ENCODE measurements at places on chromosomes 4 and X.

GRCh38 chr4:52836678-52837077 lies 25.4 kb upstream of the RASL11B start:
- DNase-seq, result no peak

GRCh38 chr4:145663194-145663593 lies 16.8 kb upstream of the C4orf51 start:
- no peak for DNase-seq

DNA sequence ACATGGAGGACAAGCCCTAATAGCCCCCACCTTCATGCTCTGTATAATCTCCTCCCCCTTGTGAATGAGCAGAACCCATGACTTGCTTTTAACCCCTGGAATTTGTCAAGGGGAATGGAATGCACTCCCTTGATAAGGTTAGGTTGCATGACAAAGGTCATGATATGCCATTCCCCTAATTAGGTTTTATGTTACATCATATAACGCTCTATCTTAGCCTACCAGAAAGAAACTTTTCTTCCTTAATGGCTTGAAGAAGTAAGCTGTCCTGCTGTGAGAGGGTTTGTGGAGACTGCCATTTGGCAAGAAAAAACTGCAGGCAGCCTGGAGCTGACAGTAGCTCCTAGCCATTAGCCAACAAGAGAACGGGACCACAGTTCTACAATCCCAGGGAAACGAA lies 399.8 kb upstream of the MAD2L1 start:
- DNase-seq, result no peak

DNA sequence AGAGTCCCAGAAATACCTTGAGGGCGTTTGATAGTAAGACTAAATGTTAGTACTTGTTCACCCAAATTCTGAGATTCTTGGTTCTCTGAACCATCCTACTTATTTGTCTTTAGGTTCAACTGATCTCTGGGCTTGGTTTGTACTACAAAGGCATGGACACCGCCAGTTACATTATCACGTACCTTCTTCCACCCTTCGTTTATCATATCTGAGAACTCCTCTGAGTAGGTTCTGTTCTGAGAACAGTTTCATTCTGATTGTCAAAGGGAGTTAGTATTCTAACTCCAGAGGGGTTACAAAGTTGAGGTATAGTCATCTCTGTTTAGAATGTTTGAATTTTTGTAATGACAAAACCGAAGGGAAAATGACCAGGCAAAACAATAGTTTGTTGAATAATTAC lies 19.3 kb downstream of the ZFX start:
- DNase-seq, result no peak

- no peak for DNase-seq
These were observed 1044.2 kb upstream of the FTHL17 start for GRCh38 chrX:32116047-32116446.

DNA sequence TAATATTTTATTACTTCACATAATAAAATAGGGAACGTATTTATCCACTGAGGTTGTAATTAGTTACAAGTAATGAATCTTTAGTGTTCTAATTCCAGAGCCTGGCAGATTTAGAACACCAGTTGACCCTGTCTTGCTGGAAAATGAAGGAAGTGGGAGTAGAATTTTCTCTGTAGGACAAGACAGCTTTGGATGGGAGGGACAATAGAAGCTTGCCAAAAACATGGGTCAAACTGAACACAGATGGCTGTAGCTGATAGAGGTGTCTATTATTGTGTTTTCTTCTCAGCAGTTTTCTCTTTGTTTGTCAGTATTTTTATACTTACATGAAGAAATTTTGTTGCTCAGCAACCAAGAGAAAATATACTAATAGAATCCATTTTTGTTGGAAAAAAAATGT lies 20.2 kb downstream of the FAT4 start:
- DNase-seq, result no peak

DNA sequence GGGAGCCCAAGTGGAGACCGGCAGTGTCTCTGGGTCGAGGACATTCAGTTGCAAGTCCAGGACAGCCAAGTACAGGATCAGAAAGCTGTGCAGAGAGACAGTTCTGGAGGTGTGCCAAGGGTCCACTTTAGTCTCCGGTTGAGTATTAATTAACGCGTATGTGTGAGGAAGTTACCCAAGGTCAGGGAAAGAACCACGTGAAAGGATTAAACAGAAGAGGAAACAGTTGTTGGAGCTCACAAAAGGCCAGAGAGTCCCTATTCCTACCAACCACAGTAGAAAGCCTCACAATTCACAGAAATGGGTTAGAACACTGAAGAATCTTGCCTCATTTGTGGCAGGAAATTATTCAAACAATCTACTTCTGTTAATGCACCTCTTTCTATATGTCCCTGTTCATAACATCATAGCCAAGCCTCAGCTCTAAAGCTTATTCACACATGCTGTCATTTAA lies 17.9 kb upstream of the NSUN7 start:
- DNase-seq, result peak; percentile 45

GRCh38 chr4:107388736-107389274 lies 331.2 kb downstream of the PAPSS1 start:
- no peak for DNase-seq

DNA sequence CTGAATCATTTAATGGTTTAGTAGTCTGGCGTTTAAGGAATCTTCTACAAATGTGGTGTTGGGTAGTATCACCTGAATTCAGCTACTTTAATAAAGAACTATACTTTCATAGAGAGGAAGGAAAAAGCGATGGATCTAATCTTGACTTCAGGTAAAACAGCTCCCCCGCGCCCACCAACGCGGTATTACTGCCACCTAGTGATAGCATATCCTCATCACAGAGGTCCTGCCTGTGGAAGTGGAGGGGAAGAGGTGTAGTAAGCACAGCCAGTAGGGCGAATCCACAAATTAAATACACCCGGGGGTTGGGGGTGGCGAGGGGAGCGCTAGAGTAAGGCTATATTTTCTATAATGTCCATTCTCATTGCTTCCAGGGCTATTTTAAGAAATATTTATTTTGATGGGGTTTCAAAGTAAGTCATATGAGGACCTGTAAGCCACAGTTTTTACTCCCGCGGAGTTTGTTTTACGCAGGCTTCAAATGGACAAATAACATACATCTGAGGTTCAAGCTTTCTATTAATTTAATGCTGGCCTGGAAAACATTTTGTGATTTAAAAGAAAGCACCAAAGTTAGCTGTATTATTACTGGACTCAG lies 8.3 kb upstream of the DAPP1 start:
- DNase-seq, result peak; percentile 53

GRCh38 chr4:137702512-137702911 lies 170.2 kb upstream of the PCDH18 start:
- no peak for DNase-seq

GRCh38 chr4:81571105-81571504 lies 99.4 kb upstream of the RASGEF1B start:
- no peak for DNase-seq

GRCh38 chrX:118976599-118977340 lies 2.4 kb downstream of the LONRF3 start:
- peak; percentile 55 for DNase-seq

DNA sequence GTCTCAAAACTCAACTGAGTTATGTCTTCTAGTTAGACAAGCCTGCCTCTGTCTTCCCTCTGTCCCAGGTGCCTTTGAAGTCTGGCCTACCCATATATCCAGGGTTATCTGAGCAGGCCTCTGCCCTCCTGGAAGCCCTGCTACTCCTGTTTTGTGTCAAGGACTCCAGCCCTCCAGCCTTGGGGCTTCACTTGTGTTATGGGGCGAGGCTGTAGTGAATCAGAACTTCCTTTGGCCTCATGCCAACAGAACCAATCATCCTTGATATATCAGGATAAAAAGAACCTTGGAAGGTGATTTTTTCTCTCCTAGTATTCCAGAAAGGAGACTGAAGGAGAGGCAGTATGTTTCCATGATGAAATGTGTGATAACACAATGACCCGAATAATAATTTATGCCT lies 8.9 kb upstream of the ADGRG4 start:
- DNase-seq, result no peak

DNA sequence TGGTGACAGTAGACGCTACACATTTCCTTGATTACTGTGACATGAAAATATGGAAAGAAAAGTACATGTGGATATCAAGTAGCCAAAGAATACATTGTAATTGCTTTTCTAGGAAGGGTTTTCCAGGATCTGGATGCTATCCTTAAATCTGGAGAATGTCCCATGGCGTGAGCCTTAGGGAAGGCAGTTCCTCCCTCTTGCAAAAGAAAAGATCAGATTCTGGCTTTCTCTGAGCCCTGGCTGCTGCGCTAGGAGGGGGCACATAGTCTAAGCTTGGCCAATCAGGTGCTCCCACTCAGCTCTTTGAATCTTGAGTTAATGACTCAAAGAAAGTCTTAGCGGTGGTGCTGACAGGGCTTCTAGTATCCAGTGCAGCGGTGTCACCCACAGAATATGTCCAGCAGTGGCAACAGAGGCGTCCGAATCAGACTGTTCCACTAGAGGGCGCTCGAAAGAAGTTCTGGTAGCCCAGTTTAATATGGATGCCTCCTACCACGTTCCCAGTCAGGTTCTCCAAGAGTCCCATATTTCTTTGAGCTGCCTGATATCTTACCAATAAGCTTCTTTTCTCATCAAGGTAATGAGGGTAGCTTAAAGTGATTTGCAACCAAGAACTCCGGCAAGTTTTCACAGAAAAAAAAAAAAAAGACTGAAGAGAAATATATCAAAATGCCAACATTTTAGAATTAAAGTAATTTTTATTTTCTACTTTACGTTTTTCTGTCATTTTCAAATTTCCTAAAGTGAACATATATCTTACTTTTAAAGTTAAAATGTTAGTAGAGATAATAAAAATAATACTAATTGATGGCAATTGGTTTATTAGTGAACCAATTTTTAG lies 213.4 kb upstream of the S100G start:
- DNase-seq, result peak; percentile 64

GRCh38 chr4:146844761-146845160 lies 100.9 kb downstream of the TTC29 start:
- DNase-seq, result no peak

DNA sequence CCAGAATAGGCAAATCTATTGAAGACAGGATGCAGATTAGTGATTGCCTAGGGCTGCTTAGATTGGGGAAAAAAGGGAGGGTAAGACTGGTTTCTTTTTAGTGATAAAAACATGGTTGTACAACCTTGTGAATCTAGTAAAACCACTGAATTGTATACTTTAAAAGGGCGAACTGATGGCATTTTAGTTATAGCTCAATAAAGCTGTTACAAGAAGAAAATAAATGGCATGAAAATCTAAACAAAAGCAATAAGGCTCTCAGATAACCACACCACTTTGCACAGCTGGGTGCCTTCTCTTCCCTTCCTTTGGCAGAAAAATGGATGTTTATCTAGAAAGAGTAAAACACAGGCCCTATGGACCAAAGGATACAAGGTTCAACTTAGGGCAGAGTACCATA lies 69.6 kb downstream of the F9 start:
- no peak for DNase-seq

DNA sequence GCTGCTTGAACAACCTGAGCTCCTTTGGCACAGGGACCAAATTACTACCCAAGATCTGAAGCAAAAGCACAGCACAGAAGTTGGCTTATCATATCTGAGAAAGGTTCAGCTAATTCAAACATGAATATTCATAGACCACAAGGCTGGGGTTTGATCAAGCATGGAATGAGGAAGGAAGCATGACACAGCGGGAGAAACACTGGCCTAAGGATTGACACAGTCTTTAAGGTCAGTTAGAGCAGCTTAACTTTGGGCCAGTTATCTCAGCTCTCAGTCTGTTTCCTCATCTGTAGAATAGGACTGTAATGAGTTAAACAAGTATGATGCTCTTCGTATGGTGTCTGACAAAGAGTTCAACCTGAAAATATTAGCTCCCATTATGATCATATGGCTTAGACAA lies 88.5 kb upstream of the CBR4 start:
- no peak for DNase-seq

GRCh38 chrX:46400530-46401443 lies 144.4 kb downstream of the ZNF674 start:
- no peak for DNase-seq

DNA sequence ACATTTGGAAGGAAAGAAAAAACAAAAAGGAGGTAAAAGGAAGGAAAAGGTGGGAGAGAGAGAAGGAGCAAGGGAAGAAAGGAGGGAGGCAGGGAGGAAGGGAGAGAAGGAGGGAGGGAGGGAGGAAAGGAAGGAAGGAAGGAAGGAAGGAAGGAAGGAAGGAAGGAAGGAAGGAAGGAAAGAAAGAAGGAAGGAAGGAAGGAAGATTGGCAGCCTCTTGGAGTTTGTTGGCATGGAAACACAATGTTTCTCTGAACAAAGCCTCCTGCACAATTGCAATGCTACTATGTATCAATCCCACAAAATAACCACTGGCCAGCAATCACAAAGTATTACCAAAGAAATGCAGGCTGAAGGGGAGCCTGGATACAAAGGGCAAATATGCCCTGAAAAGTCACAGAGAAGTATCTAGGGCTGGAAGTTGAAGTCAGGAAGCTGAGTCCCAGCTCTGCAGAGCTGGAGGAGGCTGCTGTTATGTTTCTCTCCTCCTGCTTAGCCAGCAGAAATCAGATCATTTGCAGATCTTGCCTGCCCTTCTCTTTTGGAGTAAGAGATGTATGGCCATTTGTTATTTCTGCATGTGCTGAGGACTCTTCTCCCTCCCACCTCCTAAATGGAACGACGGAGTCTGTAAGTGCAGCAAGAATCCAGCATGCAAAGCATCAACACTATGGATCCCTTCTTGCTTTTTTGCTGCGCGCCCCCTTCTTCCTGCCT lies 195.9 kb upstream of the LDB2 start:
- no peak for DNase-seq

GRCh38 chr4:2888886-2889285 lies 45.2 kb downstream of the ADD1 start:
- no peak for DNase-seq

GRCh38 chrX:37815366-37815765 lies 32.0 kb downstream of the DYNLT3 start:
- no peak for DNase-seq

- DNase-seq, result peak; percentile 61
These were observed 18.0 kb downstream of the RPS3A start for GRCh38 chr4:151117371-151117962.

- DNase-seq, result no peak
These were observed 531.5 kb downstream of the ANKRD50 start for GRCh38 chr4:124181039-124181438.

- DNase-seq, result no peak
These were observed 76.5 kb downstream of the MAPK10 start for GRCh38 chr4:86283371-86283770.

DNA sequence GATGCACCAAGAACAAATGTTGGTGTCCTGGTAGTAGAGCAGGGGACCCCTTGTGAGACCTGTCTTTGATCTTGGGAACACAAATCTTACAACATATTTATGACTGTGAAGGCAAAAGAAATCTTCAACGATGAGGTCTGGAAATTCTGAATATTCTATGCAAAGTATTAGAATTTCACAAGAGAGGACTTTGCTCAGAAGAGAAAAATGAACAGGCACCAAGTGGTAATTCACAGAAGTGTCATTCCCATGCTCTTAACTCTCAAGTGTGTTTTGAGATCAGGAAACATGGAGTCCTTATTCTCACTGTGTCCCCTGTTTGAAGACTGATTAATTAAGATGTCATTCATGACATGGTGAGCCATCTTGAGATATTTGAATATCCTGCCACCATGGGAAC lies 52.5 kb downstream of the COQ2 start:
- DNase-seq, result no peak
